ENCODE measurements at places on chromosomes 4 and X. TPM values are rescaled to one million over a fixed set of nuclear protein-coding genes. Genes with fewer than 3 reads are reported as not detected.

The SULT1B1 gene
- total RNA-seq, result 1.5 TPM

The SMPX gene
- total RNA-seq, result not detected

The LONRF3 gene
- total RNA-seq, result 0.65 TPM

The TMEM150C gene
- total RNA-seq, result 0.53 TPM

The CACNA1F gene
- not detected for total RNA-seq

The FGD1 gene
- 8.5 TPM for total RNA-seq

The FGFBP1 gene
- total RNA-seq, result not detected

The HSFX3 gene
- total RNA-seq, result not detected

The AMOT gene
- 2.0 TPM for total RNA-seq

The TMSB15A gene
- 0.73 TPM for total RNA-seq

The S100G gene
- not detected for total RNA-seq

The MUC7 gene
- total RNA-seq, result not detected

The OPHN1 gene
- total RNA-seq, result 5.9 TPM

The GPC3 gene
- 19.5 TPM for total RNA-seq

The AFP gene
- 1.1 TPM for total RNA-seq

The LIMCH1 gene
- total RNA-seq, result 33.4 TPM

The JCHAIN gene
- 0.13 TPM for total RNA-seq

The USP27X gene
- 3.9 TPM for total RNA-seq

The TMPRSS11D gene
- not detected for total RNA-seq

The SMR3A gene
- not detected for total RNA-seq

The GBA3 gene
- 0.07 TPM for total RNA-seq

The ZNF711 gene
- total RNA-seq, result 0.33 TPM

The CT45A1 gene
- not detected for total RNA-seq

The TXK gene
- total RNA-seq, result 0.26 TPM

The DRD5 gene
- total RNA-seq, result not detected

Measured in smooth muscle cell of the pulmonary artery (primary cell).